AG04449 (cell line): ENCODE measurements at places on chromosomes 6 and 20.

DNA sequence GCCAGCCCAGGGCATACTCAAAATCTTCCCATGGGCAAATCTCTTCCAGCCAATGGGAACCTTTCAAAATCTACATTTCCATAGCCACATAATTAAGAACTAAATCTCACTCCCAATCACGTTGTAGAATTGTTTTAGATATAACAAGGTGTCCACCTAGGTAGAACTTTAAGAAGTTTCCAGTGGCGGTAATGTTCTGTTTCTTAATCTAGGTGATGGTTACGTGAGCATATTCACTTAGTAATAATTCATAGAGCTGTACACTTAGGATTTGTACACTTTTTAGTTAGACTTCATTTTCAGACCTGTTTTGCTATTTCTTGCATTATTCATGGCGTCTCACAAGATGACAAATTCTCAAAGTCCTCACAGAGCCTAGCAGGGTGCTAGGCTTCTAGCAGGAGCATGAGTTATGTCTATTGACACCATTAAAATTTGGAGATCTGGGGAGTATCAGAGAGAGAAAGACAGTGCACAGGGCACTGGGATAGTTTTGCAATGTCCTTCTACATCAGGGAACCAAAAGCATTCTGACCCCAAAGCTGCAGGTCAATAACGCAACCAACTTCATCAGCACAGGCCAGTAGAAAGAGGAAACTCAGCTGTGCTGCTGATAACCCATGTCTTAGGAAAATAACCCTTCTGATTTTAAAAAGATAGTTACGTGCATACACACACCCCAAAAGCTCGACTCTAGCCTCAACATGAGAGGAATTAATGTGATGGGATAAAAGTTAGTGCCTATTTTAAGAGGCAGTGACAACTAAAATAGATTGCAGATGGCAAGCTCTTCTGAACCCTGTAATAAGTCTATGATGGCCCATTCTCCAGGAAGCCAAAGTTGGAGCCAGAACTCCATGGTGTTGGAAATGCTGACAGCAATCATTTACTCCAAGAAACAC, 518.1 kb upstream of the JARID2 start:
- no peak for DNase-seq

GRCh38 chr6:134074151-134075055, 22.0 kb upstream of the SLC2A12 start:
- no peak for DNase-seq

- DNase-seq: no peak
These were observed 42.5 kb downstream of the SESN1 start for GRCh38 chr6:109052018-109052651.

GRCh38 chr20:58139849-58140786, 88.3 kb downstream of the ANKRD60 start:
- no peak for DNase-seq

- no peak for DNase-seq
These were observed 159.4 kb upstream of the SPTLC3 start for GRCh38 chr20:12849225-12849910.

- no peak for DNase-seq
These were observed 98.2 kb upstream of the DTNBP1 start for GRCh38 chr6:15761045-15761502.

GRCh38 chr6:13918686-13919250, 6.0 kb upstream of the RNF182 start:
- DNase-seq: no peak

DNA sequence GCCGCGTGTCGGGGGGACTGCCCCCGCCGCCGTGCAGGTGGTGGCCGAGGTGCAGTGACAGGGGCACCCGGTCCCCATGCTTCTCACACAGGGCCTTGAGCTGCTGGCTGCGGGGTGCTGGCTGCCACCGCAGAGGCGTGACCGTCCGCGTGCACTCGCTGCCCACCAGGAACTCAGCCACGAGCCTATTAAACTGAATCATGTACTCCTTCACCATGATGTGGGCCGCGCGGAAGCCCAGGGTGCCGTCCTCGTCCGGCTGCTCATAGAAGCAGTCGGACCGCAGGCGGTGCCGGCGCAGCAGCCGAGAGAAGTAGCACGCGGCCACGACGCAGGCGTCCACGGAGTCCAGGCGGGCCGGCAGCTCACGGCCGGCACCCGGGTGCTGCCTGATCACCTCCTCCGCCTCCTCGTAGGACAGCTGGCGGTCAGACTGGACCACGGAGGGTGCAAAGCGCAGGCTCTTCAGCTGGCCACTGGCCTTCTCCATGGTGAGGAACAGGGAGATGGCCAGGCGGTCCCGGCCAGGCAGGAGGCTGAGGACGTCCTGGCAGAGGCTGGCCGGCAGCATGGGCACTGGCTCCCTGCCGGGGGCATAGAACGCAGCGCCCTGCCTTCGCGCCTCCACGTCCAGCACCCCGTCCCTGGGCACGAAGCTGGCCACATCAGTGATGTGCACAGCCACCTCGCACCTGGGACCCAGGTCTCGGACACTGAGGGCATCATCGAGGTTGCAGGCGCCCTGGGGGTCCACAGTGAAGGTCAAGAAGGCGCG, 9.8 kb downstream of the HELZ2 start:
- DNase-seq: no peak

GRCh38 chr6:33490621-33491020, 36.2 kb downstream of the ZBTB9 start:
- no peak for DNase-seq

GRCh38 chr6:25025248-25025918, 89.6 kb upstream of the RIPOR2 start:
- DNase-seq: no peak

- DNase-seq: no peak
These were observed 21.9 kb downstream of the SAMD5 start for GRCh38 chr6:147530132-147531060.

DNA sequence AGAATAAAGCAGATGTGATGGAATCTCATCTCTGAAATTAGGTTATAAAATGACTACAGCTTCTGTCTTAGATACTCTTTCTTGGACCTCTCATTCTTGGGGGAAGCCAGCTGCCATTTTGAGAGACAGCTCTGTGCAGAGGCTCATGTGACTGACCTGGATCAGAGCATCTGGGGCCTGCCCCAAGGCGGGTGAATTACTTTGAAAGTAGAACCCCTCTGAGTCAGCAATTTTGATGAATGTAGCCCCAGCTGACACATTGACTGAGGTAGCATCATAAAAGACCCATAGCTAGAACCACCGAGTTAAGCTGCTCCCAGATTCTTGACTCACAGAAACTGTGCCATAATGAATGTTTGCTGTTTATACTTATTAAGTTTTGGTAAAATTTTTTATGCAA, 124.5 kb downstream of the THEMIS start:
- DNase-seq: no peak

DNA sequence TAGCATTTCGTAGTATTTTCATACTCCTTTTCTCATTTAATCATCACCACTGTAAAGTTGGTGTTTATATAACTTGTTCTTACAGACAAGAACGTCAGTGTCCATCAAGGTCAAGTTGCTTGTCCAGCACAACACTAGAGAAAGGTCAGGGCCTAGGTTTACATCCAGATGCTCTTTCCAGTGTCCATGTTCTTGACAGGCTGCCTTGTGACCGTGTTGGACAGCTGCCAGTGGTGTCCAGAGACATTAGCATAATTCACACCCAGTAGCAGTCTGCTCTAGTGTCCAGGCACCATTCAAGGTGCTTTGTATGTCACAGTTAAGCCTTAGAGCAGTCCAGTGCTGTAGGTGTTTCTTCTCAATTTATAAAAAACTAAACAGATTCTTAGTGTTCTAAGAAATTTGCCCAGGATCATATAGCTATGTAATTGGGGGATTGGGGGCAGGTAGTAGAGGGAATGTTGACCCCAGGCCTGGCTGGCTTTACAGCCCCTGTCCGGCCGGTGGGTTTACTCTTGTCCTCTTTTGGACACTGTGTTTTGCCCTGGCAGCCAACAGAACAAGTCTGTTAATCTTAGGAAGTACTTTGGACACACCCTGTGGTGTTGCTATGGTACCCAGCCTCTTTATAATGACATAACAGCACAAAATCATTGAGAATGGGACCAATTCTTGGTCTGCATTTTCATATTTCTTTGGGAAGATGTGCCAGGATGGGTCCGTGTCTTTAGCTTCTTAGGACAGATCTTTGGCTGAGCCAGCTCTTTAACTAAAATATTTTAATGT, 8.0 kb downstream of the STK35 start:
- no peak for DNase-seq

- DNase-seq: no peak
These were observed 165.4 kb downstream of the CDH26 start for GRCh38 chr20:60123652-60124051.

GRCh38 chr6:20399518-20399917, 2.2 kb upstream of the E2F3 start:
- DNase-seq: no peak
